Stimulated activated CD8-positive, alpha-beta memory T cell treated with anti-CD3 and anti-CD28 coated beads, Interleukin-15, amount 100 ng/mL, for 1 hour (primary cell): ENCODE measurements at places on chromosomes 7 and 10.

DNA sequence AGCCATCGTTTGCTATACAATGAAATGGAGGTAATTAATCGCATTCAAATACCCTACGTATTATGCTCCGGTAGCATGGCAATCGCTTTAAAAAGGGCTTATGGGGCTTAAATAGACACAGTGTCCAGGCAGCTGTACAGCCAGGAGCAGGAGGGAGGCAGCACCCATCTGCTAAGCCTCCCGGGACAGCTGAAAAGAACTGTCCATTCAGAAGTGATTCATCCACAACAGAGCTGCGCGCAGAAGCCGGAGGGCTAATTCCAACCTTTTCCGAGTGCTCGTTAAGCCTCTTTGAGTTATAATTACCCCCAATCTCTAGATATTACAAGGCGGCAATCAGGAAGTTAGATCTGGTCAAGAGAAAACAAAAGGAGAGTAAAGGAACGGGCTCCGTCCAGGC lies 58.3 kb downstream of the DPYSL4 start:
- no peak for DNase-seq

GRCh38 chr10:7045891-7046599 lies 364.8 kb downstream of the SFMBT2 start:
- no peak for DNase-seq

DNA sequence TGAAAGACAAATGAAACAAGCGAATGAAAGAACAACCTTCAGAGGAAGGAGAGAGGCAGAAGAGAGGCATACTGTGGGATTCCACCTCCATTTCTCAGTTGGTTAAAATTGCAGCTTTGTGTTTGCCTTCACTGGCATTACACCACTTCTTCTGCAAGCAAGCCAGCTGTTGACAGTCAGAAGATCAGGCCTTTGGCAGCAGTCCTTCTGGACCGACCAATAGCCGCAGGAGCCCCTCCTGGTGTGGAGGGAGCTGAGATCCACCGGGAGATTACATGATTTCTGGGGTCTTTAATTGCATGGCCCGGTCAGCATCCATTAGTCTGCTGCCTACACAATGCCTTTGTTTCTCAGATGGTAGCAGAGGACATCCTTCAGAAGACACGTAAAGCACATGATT lies 206.7 kb downstream of the ADAM12 start:
- no peak for DNase-seq

DNA sequence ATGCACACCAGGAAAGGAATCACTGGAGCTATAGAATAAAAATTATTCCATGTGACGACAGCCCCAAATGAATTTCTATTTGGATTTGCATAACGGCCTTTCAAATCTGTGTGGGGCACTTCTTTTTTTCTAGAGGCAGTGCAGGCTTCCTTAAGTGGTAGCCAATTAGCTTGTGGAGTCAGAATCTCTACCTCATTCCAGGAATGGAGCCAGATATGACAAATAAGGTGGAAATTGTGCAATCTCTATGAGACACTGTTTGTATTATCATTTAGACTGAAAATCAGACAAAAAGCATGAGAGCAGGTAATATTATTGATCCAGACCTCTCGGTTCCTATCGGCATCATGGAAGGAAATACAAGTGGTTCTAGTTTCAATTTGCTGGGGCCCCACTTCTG lies 78.7 kb downstream of the BEND7 start:
- no peak for DNase-seq

DNA sequence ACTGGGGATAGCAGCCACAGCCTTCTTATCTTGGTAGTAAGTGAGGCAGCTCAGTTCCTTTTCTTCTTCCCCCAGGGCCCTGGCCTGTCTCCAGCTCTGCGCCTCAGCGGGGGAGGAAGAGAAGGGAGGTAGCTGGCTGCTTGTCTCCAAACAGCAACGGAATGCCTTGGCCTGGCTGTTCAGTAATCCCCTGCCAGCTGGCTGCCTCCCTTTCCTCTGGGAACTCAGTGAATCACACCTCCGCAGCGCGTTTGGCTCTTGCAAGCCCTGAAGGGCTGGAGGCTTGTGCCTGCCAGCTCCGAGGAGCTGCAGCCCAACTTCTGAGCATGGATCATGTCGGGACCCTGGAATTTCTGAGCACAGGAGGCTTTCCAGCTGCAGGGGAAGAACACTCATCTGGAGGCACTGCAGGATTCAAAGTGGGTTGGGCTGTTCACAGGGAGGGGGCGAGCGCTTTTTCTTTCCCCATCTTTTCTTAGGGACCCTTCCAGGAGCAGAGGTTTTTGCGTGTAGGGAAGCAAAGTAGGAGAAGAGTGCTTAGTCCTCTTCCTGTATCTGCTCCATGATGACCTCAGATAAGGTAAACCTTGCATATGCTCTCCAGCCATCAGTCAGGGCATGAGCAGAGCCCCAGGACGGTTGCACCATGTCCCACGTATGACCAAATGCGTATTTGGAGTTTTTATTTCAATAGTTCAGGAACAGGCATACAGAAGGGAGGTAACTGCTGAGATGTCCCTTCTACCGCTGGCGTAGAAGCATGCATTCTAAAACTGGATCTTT lies 253.2 kb upstream of the INHBA start:
- no peak for DNase-seq

GRCh38 chr10:129272866-129273650 lies 194.0 kb upstream of the MGMT start:
- no peak for DNase-seq

GRCh38 chr10:14365266-14365665 lies 34.5 kb upstream of the FRMD4A start:
- DNase-seq = no peak

- DNase-seq = no peak
Measured at GRCh38 chr7:100952641-100953040, 3.3 kb downstream of the MUC3A start.

- DNase-seq = no peak
Measured at GRCh38 chr10:1404323-1405260, 332.7 kb downstream of the ADARB2 start.

DNA sequence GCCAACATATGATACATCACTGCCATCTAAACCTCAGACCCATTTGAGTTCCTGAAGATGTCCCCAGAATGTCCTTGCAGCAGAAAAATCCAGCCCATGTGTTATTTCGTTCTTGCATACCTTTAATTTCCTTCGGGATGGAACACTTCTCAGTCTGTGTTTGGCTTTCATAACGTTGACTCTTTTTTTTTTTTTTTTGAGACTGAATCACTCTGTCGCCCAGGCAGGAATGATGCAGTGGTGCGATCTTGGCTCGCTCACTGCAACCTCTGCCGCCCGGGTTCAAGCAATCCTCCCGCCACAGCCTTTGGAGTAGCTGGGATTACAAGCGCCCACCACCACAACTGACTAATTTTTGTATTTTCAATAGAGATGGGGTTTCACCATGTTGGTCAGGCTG lies 148.8 kb upstream of the TNRC18 start:
- DNase-seq = no peak

DNA sequence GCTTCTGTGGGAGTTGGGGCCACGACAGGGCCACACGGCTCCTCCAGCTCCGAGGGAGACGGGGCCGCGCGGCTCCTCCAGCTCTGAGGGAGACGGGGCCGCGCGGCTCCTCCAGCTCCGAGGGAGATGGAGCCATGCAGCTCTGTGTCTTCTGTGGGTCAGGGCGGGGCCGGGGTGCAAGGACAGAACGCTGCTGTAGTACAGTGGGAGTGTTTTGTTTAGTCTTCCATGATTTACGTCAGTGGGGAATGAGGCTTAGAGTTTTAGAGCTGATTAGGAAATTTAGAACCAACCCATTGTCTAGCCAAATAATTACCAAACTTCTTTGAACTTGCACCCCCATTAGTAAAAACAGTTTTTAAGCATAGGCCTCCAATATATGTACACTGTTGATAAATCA lies 32.9 kb upstream of the PRKAR1B start:
- no peak for DNase-seq

DNA sequence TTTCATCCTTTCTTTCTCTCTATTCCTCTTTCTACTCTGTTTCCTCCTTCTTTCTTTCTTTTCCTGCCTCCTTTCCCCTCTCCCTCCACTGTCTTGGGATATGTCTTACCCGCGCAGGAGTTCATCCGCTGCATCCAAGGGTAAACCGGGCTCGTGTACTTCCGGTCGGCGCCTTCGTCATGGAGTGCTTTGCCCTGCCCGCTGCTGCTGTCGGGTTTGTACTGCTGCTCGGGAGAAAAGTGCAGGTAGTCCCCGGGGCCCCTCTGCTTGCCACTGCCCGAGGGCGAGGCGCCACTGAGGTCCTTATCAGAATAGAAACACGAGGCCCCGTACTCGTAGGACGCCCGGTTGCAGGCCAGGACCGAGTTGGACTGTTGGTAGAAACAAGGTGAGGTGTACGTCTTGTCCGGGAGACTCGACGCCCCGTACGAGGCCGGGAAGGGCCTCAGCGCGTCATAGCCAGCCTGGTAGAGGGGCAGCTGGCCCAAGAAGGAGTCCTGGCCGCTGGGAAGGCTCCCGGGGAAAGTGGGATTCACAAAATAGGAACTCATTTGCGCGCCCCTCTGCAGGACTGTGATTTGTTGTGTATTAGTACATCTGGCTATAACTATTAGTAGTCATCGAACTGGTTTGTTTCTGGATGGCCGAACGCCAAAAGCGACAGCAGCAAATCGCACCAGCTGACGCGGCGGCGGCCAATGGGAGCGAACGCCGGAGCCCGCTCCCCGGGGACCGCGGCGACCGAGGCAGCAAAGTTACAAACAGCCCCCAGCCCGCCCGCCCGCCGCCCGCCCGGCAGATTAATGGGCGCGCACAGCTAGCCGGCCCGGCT lies at the start of gene HOXA6:
Gene HOXA6, minus strand, starts transcription at position 576 of the 832 bp plus-strand sequence. Its CDS starts 25 bp downstream, at position 551.
- DNase-seq = no peak

- no peak for DNase-seq
Measured at GRCh38 chr10:373526-374309, 238.5 kb downstream of the ZMYND11 start.

DNA sequence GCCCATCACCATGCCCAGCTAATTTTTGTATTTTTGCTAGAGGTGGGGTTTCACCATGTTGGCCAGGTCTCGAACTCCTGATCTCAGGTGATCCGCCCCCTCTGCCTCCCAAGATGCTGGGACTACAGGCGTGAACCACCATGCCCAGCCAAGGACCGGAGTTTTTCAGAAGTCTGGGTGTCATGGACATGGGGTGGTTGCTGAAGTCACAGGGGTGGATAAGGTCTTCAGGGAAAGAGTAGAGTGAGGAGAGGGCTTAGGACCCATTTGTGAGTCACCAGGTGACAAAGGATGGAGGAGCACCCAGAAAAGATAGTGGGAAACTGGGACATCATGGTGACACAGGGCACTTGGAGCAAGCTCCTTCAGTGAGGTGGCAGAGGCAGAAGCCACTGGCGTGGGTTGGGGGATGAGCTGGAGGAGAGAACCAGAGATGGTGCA lies 2.8 kb upstream of the GPRIN2 start:
- DNase-seq = no peak

DNA sequence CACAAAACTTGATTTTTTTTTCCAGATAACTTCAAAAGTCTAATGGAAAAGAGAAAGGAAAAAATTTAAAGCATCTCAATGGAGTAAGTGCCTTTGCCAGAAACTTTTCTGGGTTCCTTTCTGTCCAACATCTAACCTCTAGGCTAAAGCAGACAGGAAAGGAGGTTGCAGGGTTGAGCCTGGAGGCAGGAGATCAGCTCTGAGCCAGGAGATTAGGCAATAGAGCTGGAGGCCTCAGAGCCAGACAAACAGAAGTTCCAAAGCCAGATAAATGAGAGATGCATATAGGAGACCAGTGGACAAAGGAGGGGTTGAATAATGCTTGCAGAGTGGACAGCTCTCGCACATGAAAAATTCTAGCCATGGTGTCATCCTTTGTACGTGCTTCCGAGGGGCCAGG lies 42.9 kb downstream of the CHN2 start:
- DNase-seq = no peak

DNA sequence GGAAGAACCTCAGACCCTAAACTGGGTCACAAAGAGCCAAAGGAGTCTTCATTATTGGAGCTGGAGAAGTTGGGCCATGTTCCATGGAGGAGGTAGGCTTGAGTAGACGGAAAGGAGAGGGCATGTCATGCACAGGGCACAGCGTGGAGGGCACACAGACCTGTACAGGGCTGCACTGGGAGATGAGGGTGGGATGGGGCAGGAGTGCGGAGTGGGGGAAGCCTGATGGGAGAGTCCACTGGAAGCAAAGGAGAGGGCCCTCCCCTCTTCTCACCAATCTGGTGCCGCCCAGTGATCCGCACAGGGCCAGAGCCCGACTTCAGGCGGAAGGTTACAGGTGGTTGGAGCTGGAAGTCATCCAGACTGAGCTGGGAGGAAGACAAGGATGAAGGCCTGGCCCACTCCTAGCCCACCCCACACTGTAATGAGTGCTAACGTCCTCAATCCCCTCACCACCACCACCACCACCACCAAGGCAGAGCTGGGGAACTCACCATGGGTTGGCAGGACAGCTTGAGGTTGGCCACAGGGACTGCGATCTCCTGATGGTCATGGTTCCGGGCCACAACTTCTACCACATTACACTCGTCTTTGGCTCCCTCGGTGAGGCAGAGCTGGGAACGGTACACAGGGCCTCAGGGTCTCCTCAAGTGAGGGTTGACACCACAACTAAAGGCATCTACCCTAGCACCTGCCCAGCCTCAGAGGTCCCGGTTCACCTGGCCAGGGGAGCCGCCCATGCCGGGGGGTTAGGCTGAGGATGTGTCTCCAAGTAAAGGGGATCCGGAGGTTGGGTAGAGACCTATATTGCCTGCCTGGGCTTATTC lies 1.0 kb downstream of the NPM3 start:
- no peak for DNase-seq

- DNase-seq = no peak
Measured at GRCh38 chr7:112596260-112596659, 115.5 kb downstream of the LSMEM1 start.

GRCh38 chr10:43059828-43060227 lies 17.0 kb upstream of the RET start:
- DNase-seq = no peak

DNA sequence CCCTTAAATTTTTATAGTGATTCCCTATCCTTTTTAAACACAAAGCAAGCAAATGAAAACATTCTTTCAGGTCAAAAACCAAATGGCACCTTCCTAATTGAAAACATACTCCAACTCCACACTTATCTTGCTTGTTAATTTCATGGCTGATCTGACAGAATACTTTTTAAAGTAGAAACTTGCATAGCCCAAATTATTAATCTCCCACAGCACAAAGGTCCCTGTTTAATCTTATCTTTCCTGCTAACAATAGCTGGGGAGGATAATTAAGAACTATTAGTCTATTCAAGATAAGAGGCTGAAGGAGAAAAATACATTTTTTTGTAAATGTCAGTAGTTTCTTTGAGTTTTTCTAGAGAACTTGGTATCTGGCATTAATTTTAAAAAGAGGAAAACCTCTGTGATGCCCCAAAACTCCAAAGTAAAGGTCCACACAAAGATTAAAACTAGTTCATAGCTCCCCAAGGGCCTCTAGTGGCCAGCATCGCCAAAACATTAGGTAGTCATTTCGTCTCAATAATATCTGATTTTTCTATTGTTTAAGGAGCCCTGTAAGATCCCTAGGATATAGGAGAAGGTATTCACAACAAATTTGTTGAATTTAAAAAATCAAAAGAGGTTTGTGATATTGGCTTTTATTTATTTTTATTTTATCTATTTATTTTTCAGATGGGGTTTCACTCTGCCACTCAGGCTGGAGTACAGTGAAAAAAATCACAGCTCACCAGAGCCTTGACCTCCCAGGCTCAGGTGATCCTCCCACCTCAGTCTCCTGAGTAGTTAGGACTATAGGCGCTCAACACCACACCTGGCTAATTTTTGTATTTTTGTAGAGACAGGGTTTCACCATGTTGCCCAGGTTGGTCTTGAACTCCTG lies 14.7 kb downstream of the CDNF start:
- no peak for DNase-seq

GRCh38 chr7:66265566-66265965 lies 60.4 kb downstream of the TPST1 start:
- no peak for DNase-seq
